Inflammatory macrophage (primary cell): ENCODE measurements at places on chromosomes 1 and 21.

DNA sequence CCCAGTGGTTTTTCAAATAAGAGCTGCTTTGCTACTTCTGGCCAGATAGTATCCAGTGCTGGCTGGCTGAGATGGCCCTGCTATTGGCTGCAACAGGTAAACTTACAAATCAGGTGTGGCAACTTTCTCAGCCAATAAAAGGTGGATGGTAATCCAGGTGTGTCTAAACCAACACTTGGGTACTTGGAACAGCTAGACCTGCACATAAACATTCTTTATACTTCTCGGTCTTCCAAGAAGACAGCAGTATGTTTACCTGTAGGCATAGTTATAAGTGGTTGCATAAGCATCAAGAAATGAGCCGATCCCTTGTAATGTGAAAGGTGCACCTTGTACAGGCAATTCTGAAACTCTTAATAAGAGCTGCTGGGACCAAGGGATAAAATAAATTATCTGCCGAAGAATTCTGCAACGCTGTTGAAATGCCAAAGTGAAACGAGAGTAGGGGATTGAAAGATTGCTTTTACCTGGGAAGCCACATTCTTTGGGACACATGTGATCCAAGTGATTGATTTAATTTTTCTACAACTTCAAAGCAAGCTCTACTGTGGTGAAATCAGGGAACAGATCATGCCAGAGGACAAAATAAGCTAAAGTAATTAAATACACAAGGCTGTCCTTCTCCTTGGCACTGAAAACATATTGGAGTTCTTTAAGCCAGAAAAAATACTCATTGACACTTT is at the start of gene CLDN8:
Gene CLDN8, minus strand, starts transcription at position 57 of the 683 bp plus-strand sequence. CDS start 172 bp downstream, outside the sequence.
- DNase-seq = no peak

DNA sequence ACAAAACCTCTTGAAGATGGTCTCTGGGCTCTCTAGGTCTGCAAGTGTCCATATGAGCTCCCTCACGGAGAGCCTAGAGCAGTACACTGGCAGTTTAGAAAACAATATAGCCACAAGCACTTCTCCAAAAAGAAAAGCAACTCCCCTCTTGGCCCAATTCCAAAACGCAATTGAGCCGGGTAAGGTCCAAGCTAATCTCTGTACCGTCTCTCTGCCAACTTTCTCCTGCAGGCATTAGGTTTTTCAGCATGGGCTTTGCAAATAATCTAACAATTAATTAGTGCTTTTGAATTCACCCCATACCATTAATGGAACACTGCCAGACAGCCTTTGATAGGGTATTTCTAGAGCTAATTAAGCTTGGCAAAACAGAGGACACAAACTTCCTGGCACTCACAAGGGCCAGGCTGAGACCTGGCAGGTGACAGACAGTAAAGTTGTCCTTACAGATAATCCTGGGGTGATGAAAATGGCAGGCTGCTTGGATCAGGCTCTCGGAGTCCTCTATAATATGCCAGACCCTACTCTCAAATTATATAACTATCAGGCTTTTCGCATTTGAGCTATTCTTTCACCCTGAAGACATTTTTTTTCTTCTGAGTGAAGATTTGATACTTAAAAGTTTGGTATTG is 39.8 kb downstream of the TGFBR3 start:
- DNase-seq = peak; percentile 4

DNA sequence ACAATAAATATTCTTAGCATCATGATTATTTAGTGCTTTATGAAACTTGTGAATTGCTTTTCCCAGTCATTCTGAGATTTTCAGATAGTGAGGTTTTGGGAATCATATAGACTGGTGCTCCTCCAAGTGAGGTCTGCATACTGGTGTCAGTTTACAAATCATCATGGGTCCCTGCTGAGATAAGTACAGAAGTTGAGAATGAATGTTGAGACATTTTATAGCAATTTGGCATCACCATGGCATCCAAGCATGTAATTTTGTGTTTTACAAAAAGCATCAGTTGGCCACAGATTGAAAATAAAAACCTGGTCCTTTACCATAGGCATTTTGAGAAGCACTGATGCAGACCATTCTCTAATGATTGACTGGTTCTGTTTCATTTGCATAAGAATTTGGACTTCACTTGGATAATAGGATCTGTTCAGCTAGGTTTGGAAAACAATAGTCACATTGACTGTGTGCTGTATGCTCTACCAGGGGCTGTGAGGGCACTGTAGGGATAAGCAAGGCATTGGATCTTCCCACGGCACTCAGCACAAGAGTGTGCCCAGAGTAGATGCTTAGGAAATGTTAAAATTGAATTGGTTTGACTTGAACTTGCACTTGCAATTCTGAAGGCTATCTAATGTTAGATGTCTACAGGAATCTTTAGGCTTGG is 79.0 kb upstream of the JUN start:
- no peak for DNase-seq

- DNase-seq = no peak
Measured at GRCh38 chr1:57036641-57037579, 71.1 kb upstream of the C8B start.
